ENCODE measurements at places on chromosomes 4 and X. TPM values are rescaled to one million over a fixed set of nuclear protein-coding genes. Genes with fewer than 3 reads are reported as not detected.

BEX4 gene
- 29.9 TPM for total RNA-seq

PABPC1L2A gene
- not detected for total RNA-seq

BCAP31 gene
- total RNA-seq: 217 TPM

KCTD8 gene
- not detected for total RNA-seq

MAGED4B gene
- total RNA-seq: 38.0 TPM

AWAT2 gene
- total RNA-seq: not detected

GPR50 gene
- not detected for total RNA-seq

DDIT4L gene
- 5.9 TPM for total RNA-seq

ZXDB gene
- total RNA-seq: 5.5 TPM

PJA1 gene
- total RNA-seq: 30.5 TPM

VGLL1 gene
- not detected for total RNA-seq

APOO gene
- 5.4 TPM for total RNA-seq

CA5B gene
- total RNA-seq: 9.5 TPM

VSIG4 gene
- not detected for total RNA-seq

CLDN22 gene
- total RNA-seq: not detected

Data from smooth muscle cell of bladder (primary cell).